ENCODE measurements at places on chromosomes 13 and 19.
A peak's percentile ranks its signal among the peaks of the same experiment; 100 is the strongest.

- DNase-seq, result no peak
These were observed 465.1 kb upstream of the SLC10A2 start for GRCh38 chr13:103531278-103531677.

DNA sequence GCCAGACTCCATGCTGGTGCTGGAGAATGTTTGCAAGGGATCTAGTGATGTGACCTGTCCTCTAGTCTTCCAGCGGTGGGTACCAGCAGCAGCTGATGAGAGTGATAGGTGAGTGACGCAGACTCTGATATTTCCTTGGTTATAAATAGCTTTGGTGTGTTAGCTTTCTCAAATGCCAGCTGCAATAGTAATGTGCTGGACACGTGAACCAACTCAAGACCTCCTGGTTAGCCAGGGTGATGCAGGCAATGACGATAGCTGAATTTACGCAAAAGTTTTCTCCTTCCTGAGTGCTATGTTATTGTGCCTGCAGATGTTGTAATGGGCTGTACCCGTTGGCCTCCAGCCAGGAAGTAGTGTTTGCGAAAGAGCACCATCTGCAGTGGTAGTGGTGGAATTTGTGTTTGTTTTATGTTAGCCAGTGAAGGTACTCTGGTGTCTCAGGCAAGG lies 129.5 kb downstream of the CYSLTR2 start:
- DNase-seq, result no peak

- DNase-seq, result no peak
These were observed 2.9 kb downstream of the DNAJC15 start for GRCh38 chr13:43026262-43026661.

DNA sequence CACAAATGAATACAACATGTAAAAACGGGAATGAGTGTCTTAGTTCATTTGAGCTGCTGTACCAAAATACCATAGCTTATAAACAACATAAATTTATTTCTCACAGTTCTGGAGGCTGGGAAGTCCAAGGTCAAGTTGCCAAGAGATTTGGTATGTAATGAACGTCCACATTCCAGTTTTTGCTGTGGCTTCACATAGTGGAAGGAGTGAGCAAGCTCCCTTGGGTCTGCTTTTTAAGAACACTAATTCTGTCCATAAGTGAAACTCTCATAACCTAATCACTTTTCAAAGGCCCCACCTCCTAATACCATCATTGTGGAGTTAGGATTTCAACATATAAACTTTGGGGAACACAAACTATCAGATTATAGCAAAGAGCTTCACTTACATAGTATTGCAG lies 1189.6 kb downstream of the PCDH9 start:
- DNase-seq, result no peak

DNA sequence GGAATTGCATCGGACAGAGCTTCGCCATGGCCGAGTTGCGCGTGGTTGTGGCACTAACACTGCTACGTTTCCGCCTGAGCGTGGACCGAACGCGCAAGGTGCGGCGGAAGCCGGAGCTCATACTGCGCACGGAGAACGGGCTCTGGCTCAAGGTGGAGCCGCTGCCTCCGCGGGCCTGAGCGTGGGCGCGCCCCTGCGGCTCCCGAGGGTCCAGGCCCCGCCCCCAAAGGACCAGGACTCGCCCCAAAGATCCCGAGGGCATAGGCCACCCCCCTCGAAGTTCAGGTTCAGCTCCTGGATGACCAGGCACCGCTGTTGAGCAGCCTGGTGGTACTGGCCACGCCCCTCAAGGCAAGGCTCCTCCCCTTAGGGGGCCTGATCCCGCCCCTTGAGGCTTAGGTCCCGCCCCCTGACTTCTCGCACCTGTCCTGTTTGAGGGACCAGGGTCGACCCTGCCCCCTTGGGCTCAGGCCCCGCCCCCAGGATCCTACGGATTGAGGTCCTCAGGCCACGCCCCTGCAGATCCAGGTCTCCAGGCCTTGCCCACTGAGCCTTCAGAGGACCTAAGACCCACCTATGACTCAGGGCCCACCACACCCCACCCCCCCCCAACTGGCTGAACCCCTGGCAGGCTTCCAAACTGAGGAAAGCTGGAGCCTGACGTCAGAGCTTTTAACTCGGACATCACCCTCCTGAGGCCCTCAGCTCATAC lies 43.1 kb downstream of the CYP4F22 start:
- peak; percentile 44 for DNase-seq

- DNase-seq, result no peak
These were observed 8.2 kb downstream of the RASGRP4 start for GRCh38 chr19:38417544-38418506.

DNA sequence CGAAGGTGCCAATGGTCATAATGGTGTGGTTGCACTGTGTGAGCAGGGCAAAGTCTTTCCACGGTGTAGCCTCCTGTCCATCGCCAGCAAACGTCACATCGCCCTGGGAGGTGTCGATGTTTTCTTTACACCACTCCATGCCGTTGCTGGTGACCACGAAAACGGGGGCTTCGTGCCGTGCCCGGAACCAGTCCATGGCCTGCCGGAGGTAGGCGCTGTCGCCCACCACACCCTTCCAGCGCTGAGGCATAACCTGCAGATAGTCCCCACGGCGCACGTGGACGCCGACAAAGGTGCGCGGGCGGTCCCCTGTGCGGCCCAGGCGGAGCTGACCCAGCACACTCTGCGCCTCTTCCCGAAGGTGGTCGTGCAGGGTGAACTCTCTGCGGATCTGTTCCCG lies 2.1 kb downstream of the FUT1 start:
- DNase-seq, result no peak

DNA sequence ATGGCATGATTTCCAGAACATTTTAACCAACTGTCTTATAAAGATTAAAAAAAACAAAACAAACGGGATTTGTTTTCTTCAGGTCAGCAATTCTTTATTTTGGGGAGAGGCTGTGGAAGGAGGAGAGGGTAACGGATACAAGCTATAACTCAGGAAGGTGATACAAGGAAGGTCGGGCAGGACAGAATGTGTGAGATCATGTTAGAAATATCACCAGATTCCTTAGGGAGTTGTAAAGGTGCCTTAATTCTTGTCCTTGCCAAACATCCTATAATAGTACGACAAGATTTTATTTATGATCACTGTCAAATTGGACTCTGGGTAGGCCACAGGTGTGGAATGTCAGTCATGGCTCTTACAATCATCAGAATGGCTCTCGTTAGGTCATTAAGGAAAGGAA lies 503.1 kb downstream of the DIAPH3 start:
- DNase-seq, result no peak

- peak; percentile 96 for DNase-seq
These were observed at the start of gene ZMYM2 for GRCh38 chr13:19958155-19959111. ZMYM2 (plus strand) TSS chr13:19958727; CDS start chr13:19993073, 34,346 bp downstream.

DNA sequence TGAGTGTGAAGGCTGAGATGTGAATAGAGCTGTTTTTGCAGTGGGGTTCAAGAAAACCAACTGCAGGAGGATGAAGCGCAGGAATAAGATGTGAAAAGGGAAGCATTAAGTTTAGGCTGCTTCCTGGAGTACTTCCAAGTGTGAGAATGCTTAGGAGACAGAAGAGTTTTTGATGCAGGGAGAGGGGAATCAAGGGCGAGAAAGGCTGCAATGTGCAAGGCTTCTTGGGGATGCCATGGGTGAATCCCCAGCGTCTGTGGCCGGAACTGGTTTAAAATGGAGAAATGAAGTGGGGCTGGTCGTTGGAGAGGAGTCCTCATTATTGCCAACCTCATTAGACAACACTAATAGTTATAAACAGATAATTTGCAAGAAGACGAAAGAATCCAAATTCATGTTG lies 764.9 kb downstream of the LIG4 start:
- no peak for DNase-seq

DNA sequence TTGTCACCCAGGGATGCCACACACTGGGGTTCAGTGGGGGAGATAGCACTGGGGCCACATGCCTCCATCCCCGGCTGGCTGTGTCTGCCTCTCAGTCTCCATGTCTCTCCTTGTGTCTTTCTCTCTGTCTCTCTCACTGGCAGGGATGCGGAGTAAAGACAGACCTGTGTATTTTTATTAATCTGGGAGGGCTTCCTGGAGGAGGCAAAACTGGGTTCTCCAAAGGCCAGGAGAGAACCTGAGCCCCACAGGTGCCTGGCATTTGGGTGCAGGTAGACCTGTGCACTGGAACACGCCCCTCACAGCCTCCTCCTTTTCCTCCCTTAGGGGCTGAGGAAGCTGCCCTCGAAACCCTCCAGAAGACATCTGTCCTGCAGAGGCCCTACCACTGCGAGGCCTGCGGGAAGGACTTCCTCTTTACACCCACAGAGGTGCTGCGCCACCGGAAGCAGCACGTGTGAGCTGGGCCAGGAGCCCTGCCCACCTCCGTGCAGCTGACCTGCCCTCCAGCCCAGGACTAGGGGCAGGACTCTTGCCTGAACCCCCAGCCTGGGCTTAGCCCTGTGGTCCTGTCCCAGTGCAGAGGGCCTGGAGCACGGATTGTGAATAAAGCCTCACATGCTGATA lies 32.7 kb downstream of the DHX34 start:
- no peak for DNase-seq

GRCh38 chr13:51785712-51786424 lies 18.1 kb downstream of the DHRS12 start:
- no peak for DNase-seq

- no peak for DNase-seq
These were observed 16.2 kb downstream of the CERS1 start for GRCh38 chr19:18879579-18880373.

DNA sequence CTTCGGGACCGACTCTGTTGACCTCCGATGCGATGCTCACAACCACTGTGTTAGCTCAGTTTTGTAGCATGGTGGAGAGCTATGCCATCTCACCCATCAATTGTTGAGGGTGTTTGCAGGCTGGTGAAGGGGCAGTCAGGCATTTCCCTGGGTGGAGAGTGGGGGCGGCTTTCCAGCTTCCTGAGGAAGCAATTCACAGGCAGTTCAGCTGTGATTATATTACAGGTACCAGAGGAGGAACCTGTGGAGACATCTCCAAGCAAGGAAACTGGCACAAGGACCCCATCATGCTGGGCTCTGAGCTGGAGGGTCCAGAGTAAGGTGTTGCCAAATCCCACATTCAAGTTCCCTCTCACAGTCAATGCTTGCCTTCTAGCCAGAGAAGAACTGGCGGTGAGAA lies 166.0 kb upstream of the ZNF536 start:
- no peak for DNase-seq

DNA sequence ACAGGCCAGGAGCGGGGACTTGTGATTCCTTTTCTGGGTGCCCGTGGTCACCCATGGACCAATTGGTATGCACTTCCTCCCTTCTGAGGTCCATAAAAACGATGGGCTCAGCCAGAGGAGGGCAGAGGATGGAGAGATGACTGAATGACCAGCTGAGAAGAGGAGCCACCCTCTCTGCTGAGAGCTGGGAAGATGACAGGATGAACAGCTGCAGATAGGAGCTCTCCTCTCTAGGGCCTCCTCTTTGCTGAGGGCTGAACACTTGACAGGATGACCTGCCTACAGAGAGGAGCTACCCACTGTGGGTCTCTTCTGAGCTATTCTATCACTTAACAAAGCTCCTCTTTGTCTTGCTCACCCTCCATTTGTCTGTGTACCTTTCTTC lies 4.1 kb downstream of the IGFL4 start:
- no peak for DNase-seq

GRCh38 chr13:40787062-40787461 lies 2.3 kb upstream of the SLC25A15 start:
- no peak for DNase-seq

DNA sequence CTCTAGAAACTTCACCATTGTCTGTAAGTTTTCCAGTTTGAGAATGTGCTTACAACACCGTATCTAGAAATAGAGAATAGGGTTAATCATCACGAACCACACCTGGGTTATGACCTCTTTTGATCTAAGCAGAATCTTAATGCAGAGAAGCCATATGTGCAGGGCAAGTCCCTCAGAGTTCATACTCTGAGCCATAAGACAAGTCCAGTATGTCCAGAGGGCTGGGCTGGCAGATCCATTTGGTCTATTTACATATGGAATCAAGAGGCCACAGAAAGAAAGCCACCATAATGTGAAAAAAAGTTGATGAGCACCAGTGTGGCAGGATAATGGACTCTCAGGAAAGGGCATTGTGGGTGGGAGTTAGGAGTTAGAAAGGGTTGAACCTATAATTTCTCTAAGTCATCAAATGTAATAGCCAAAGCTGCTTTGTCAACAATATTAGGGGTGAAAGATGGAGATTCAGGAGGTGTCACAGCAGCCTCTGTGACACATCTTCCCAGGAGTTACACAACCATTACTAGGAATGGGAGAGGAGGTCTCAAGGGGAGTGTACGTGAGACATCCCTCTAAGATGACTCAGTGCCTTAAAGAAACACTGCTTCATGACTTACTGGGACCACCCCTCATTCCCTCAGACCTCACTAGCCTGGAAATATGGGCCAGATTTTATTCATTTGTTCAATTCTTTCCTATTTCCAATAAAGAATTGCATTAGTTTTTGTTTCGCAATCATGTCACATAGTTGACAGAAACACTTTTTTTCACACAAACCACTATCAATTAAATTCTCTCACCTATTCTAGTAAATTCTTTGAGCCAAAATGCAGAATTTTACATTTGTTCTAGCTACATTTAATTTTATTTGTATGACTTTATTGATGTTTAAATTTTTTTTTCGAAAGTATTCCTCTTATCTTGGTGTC lies 30.4 kb upstream of the OLFM4 start:
- DNase-seq, result no peak

DNA sequence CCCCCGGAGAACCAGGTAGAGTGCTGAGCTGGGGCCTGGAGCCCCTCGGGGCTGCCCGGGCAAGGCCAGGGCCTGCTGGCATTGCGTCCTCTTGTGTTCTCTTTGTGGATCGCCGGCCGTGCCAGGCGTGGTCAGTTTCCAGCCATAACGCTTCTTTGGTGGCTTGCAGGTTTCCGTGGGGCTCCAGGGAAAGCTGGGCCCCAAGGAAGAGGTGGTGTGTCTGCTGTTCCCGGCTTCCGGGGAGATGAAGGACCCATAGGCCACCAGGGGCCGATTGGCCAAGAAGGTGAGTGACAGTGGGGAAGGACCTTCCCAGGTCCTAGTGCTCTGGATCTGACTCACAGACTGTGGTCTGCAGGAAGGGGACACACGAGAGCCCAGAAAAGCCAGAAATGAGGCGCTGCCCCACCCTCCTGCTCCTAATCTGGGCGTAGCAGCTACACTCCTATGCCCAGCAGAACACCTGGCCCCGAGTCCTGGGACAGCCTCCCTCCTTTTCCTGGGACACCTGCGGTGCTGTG lies 57.5 kb downstream of the RAB20 start:
- DNase-seq, result no peak

GRCh38 chr19:39007096-39007495 lies 25.3 kb downstream of the FBXO27 start:
- no peak for DNase-seq
